ENCODE measurements at places on chromosomes 6 and 20. TPM values are rescaled to one million over a fixed set of nuclear protein-coding genes. Genes with fewer than 3 reads are reported as not detected.

GRCh38 chr6:162862462-162862861 is 134.7 kb downstream of the PACRG start:
- H3K4me1 ChIP-seq, result no peaks in the 10 kb centered on the region
- H3K27me3 ChIP-seq, result no peaks in the 10 kb centered on the region
- no peak overlapping the region for H3K27ac ChIP-seq
- H3K4me3 ChIP-seq, result no peak overlapping the region
- DNase-seq, result no peak

DNA sequence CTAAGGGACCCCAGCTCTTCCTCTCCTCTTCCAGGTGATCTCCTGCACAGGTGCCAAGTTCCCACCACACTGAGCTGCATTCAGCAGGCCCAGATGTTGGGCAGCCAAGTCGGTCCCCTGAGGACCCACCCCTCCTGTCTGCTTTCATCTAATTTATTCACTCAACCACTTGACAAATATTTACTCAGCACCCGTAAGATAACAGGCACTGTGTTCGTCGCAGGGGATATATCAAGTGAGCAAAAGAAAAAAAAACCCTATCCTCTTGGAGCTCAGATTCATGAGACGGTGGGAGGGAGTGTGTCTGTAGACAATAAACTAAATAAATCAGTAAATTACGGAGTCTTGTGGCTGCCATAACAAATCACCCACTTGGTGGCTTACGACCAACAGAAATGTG is 143.6 kb downstream of the MRPL14 start:
- DNase-seq, result no peak
- no peaks in the 10 kb centered on the region for H3K4me1 ChIP-seq
- no peak overlapping the region for H3K4me3 ChIP-seq
- no peaks in the 10 kb centered on the region for H3K36me3 ChIP-seq

Gene NOX3
- total RNA-seq, result not detected

DNA sequence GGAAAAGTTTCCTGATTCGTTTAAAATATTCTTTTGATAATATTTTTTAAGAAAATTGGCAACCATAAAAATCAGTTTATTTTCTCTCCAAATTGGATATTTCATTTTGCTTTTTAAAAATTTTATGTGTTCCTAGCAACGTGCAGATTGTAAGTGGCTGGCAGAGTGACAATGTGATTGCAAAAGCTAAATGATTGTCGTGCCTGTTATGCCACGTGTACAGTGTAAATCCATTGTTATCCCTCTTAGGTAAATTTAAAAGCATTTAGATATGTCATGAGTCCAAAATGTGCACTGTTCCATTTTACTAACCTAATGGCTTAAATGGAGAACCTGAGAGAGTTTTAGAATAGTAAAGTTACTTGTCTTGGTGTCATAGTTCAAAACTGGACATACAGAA is 94.4 kb upstream of the ADGRF4 start:
- H3K4me3 ChIP-seq, result no peak overlapping the region
- H3K36me3 ChIP-seq, result peaks cover 1% of the 10 kb centered on the region
- no peaks in the 10 kb centered on the region for H3K27me3 ChIP-seq
- no peak for DNase-seq
- no peak overlapping the region for H3K27ac ChIP-seq
- H3K4me1 ChIP-seq, result no peaks in the 10 kb centered on the region

GRCh38 chr20:53176134-53176533 is 204.0 kb downstream of the TSHZ2 start:
- H3K36me3 ChIP-seq, result no peaks in the 10 kb centered on the region
- H3K27me3 ChIP-seq, result no peaks in the 10 kb centered on the region
- DNase-seq, result no peak
- H3K4me3 ChIP-seq, result no peak overlapping the region

Gene NAPB
- 24.8 TPM for total RNA-seq

GRCh38 chr6:110039364-110039980 is 61.4 kb downstream of the GPR6 start:
- no peak overlapping the region for H3K27ac ChIP-seq
- no peaks in the 10 kb centered on the region for H3K36me3 ChIP-seq
- peak; percentile 91 for DNase-seq
- no peaks in the 10 kb centered on the region for H3K4me1 ChIP-seq

Gene GNRH2
- total RNA-seq, result not detected

Gene SIGLEC1
- 0.33 TPM for total RNA-seq

DNA sequence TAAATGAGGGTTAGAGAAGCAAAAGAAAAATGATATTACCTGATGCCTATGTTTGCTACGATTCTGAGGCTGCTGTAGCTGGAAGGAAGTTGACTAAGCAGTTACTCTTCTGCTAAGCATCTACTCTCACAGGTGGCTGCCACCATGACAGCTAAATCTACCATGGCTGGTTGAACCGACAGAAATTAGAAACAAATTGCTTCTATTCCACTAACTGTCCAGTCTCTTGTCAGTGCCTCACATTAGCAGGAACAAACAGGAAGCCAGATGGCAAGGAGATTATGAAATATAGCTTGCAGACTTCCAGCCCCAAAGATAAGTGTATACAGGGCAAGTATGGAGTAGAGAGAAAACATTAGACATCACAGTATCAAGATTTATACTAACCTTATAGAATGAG is 59.4 kb upstream of the TMEM200A start:
- DNase-seq, result no peak
- no peaks in the 10 kb centered on the region for H3K36me3 ChIP-seq
- H3K27ac ChIP-seq, result no peak overlapping the region

GRCh38 chr6:20837189-20837588 is 302.9 kb downstream of the CDKAL1 start:
- H3K27me3 ChIP-seq, result no peaks in the 10 kb centered on the region
- H3K4me1 ChIP-seq, result no peaks in the 10 kb centered on the region
- DNase-seq, result no peak
- H3K36me3 ChIP-seq, result no peaks in the 10 kb centered on the region
- no peak overlapping the region for H3K4me3 ChIP-seq

Gene MUC22
- total RNA-seq, result not detected

DNA sequence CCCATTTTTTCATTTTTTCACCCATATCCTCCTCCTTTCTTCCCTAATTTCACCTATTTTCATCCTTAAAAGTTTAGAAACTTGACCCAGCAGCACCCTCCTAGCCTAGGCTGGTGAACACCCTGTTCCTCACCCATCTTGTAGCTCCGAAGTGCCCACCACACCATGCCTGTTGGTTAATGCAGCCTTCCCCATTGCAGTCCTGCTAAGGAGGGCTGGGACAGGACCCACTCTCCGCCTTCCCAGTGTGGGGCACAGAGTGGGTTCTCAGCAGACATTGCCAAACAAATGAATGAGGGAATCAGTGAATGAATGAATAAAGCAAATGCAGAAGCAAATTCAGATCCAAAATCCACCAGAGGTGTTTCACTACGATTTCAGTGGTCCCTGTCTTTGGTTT is 45.7 kb downstream of the CTCFL start:
- no peak overlapping the region for H3K4me3 ChIP-seq
- no peak for DNase-seq
- H3K27ac ChIP-seq, result no peak overlapping the region
- H3K4me1 ChIP-seq, result no peaks in the 10 kb centered on the region

DNA sequence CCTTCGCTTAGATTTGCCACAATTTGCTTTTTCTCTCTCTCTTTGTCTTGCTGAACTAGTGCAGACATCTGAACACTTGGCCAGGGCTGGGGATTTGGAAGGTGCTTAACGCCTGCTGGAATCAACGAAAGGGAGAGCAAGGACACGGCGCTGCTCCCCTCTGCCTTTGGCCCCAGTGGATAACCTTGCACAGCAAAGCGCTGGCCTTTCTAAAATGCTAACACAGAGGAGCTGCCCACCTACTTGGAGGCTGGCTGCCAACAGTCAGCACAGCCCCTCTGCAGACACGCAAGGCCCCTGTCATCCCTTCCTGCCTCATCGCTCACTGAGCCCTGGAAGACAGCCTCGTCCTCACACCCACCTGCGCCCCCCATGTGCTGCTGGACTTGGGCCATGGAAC is 37.5 kb downstream of the C20orf203 start:
- no peak overlapping the region for H3K4me3 ChIP-seq
- no peak overlapping the region for H3K27ac ChIP-seq
- H3K4me1 ChIP-seq, result peaks cover 21% of the 10 kb centered on the region
- no peaks in the 10 kb centered on the region for H3K36me3 ChIP-seq

DNA sequence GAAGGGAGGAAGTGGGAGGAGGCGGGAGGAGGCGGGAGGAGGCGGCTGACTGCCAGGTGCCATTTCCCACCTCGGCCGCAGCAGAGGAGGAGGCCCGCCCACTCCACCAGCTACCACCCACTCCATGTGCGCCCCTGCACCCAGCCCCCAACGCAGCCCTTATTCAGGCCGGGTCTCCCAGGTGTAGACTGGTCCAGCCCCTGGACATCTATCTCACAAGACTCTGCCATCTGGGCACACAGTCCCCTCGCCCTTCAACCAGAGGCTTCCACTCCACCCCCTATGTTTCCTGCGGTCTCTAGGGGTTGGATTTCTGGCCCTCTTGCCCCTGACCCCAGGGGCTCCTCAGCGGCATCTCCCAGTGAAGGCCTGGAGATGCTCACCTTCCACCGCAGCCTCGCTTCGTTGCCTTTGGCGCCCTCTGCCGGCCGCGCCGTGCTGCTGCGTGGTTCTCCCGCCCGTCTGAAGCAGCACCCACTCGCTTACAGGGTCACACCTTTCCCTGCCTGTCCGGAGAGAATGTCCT is 32.6 kb upstream of the FAM83D start:
- peak overlapping the region; percentile 29 for H3K27ac ChIP-seq
- no peak overlapping the region for H3K4me3 ChIP-seq
- DNase-seq, result peak; percentile 61
- no peaks in the 10 kb centered on the region for H3K36me3 ChIP-seq

DNA sequence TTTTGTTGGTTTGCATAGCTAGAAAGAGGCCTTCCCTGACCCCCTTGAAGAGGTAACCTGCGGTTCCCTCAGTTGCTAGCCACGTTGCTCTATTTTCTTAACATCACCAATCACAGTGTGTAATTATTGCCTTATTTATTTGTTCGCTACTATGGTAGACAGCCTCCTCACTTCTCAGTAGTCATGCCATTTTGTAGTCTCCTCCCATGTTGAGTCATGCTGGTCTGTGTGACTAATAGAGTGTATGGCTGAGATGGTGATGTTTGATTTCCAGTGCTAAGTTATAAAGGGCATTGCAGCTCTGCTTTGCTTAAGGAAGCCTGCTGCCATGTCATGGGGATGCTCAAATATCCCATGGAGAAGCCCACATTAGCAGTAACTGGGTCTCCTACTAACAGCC is 236.6 kb upstream of the CHD6 start:
- H3K27me3 ChIP-seq, result peaks cover 8% of the 10 kb centered on the region
- H3K4me1 ChIP-seq, result no peaks in the 10 kb centered on the region
- H3K4me3 ChIP-seq, result no peak overlapping the region
- H3K36me3 ChIP-seq, result no peaks in the 10 kb centered on the region
- no peak for DNase-seq
- H3K27ac ChIP-seq, result no peak overlapping the region

GRCh38 chr6:52155791-52156576 is 30.2 kb upstream of the IL17A start:
- no peak overlapping the region for H3K4me3 ChIP-seq
- no peak for DNase-seq
- no peaks in the 10 kb centered on the region for H3K4me1 ChIP-seq
- no peaks in the 10 kb centered on the region for H3K27me3 ChIP-seq

Gene EPB41L2
- total RNA-seq, result 88.1 TPM

DNA sequence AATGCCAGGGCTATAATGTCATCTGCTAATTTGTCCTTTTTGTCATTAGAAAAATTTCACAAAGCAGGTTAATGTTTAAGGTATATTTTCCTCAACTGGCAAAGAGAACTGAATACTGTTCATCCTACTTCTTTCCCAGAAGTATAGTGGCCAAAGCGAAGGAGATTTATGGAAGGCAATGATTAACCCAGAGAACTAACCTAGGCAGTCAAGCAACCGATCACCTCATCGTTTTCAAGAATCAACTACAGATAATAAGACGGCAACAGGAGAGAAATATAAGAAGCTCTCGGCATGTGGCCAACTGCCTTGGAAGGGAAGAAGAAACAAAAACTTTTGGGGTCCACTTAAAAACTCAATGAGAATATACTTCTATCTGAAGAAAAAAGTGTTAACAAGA is 38.2 kb downstream of the REV3L start:
- DNase-seq, result no peak
- H3K4me3 ChIP-seq, result no peak overlapping the region
- no peaks in the 10 kb centered on the region for H3K4me1 ChIP-seq
- no peaks in the 10 kb centered on the region for H3K36me3 ChIP-seq

DNA sequence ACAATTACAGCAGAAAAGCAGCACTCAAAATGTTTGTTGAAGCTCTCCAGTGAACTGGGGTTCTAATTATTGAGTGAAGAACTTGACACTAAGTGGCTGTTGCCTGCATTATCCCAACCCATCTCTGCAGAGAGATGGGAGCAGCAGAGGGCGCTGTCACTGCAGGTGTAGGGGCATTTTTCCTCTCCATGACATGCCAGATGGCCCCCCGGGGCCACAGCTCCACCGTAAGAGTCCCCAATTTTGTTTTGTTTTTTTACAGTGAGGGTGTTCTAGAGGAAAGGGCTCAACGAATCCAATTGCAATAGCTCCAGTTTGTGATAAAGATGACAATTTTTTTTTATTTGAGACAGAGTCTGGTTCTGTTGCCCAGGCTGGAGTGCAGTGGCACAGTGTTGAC is 1.9 kb upstream of the FUCA2 start:
- H3K27ac ChIP-seq, result no peak overlapping the region
- H3K36me3 ChIP-seq, result no peaks in the 10 kb centered on the region
- no peak overlapping the region for H3K4me3 ChIP-seq
- H3K4me1 ChIP-seq, result peaks cover 26% of the 10 kb centered on the region

DNA sequence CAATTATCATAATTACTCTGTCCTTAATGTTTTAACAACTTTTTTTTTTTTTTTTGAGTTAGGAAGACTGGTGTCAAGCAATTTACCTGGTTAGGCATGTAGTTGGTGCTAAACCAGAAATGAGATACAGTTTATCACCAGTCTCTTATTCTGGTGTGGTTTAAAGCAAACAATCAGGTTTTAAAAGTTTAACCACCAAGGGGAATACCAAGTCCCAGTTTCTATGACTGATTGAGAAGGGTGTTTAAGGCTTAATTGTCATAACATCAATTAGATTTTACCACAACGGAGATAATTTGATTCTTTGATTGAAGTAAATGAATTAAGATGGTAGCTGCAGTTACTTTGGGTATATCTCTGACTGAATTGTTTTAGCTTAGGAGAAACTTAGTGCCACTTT is 197.8 kb downstream of the TFAP2B start:
- H3K27ac ChIP-seq, result no peak overlapping the region
- H3K4me1 ChIP-seq, result no peaks in the 10 kb centered on the region
- no peak overlapping the region for H3K4me3 ChIP-seq
- H3K36me3 ChIP-seq, result no peaks in the 10 kb centered on the region

Gene FAM83D
- total RNA-seq, result 2.0 TPM

GRCh38 chr20:8470156-8470555 is 338.1 kb downstream of the PLCB1 start:
- H3K36me3 ChIP-seq, result no peaks in the 10 kb centered on the region
- H3K4me1 ChIP-seq, result no peaks in the 10 kb centered on the region
- no peak overlapping the region for H3K27ac ChIP-seq
- H3K4me3 ChIP-seq, result no peak overlapping the region
- no peaks in the 10 kb centered on the region for H3K27me3 ChIP-seq
- no peak for DNase-seq

- no peak overlapping the region for H3K27ac ChIP-seq
- no peak overlapping the region for H3K4me3 ChIP-seq
- H3K36me3 ChIP-seq, result no peaks in the 10 kb centered on the region
- no peak for DNase-seq
- no peaks in the 10 kb centered on the region for H3K27me3 ChIP-seq
Observed at GRCh38 chr6:85126485-85127167, 323.3 kb upstream of the NT5E start.

Gene STK4
- total RNA-seq, result 31.4 TPM

All from adrenal gland (tissue), 19 donors.